ENCODE measurements at places on chromosomes 2 and 18. TPM values are rescaled to one million over a fixed set of nuclear protein-coding genes. Genes with fewer than 3 reads are reported as not detected.

- DNase-seq: no peak
Measured at GRCh38 chr2:15686643-15687042, 95.0 kb downstream of the DDX1 start.

GRCh38 chr18:41842886-41843285 is 112.1 kb upstream of the PIK3C3 start:
- no peak for DNase-seq

DNA sequence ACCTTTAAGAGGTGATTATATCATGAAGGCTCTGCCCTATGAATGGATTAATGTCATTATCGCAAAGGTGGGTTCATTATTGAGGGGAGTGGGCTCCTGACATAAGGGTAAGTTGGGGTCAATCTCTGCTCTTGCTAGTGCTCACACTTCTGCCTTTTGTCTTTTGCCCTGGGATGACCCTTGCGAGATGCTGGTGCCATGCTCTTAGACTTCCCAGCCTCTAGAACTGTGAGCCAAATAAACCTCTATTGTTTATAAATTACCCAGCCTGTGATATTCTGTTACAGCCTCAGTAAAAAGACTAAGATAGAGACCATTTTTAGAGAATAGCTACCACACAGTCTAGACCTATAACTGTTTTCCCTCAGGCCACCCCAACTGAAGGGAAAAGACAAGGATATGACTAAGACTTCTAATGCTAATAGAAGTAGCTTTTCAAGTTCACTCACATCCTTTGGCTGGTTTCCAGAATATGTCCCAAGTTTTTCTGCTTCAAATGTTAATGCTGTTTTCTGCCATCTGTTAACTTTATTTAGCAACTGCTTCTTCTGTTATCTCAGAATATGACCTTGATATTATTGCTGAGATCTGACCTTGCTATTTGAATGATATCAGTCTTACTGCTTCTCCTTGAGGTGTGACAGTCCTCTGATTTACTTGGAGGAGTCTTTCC is 65.1 kb upstream of the STAM2 start:
- DNase-seq: no peak

DNA sequence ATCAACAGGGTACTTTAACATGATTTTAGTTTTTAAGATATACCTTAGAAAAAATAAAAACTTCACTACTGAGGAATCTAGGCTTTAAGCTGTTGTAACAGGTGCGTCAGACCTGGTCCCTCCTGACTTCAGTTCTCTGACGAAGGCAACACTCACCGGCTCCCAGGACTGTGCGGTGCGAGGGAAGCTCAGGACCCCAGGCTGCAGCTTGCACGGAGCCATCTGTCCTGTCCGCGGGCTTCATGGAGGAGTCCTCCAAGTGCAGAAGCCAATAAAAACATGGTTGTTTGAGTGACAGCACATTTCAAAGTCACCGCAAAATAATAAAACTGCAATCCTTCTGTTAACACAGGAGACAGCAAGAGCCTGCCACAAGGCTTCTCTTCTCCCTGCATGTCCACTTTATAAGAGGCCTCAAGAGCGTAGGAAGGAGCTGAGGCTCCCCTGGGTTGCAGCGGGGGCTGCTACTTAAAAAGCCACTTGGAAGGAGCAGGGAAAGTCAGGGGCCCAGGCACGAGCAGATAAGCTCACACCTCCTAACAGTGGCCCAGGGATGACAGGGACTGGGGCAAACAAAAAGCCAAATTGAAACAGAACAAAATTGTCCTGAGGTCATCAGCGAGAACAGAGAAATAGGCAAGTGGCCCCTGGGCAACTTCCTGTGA is 4.6 kb downstream of the HJURP start:
- DNase-seq: no peak

GRCh38 chr2:235864302-235864701 is 303.9 kb downstream of the GBX2 start:
- no peak for DNase-seq

GRCh38 chr18:41457765-41458326 is 497.2 kb upstream of the PIK3C3 start:
- no peak for DNase-seq

DNA sequence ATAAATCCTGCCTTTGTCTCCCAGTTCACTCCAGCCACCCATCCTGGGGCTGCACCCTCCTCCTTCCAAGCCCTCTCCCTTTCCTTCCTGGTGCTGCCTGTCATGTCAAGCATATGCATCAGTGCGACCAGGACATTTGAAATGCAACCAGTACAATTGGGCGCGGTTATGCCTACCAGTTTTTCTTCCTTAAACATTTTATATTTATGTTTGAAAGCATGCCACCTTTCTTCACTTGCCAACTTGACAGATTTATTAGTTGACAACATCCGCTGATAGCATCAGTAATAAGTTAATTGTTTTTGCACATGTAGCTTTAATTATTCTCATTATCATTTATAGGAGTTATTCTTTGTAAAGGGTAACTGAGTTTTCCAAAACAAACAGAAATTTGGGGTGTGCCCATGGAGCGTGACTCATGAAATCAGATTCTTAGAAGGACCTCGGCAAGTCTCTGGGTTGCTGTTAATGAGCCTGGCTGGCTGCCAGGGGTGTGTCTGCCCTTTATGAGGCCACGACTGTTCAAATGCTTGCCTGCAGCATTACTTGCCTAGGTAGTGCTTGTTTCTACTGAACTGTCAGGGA is 32.8 kb upstream of the IL1B start:
- DNase-seq: no peak

DNA sequence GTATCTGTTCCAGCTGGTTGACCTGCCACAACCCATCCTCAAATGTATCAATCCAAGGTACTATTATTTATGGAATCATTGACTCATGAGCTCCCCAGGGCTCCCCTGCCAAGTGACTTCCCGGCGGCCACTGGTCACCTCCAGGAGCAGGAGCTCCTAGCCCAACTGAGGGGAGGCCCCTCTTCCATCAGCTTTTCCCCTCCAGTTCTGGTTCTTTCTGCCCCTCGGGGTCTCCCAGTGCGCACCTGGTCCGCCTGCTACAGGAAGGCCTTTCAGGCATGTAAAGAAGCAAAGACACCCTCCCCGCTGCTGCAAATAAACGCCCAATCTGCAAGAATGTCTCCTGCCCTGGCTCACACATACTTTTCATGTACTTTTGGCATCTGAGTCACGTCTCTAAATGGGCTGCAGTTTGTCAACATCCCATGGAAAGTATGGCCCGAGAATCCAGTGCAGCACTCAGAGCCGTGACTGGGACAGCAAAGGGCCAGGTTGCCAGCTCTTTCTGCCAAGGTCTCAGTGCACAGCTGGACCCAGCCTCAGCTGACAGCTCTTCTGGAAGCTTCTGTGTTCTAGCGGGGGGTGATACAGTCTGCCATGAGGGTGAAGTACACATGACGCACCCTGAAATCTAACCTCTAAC is 41.4 kb downstream of the KLHL29 start:
- DNase-seq: no peak

GRCh38 chr2:32949260-32949659 is 2.5 kb downstream of the LTBP1 start:
- no peak for DNase-seq

- DNase-seq: no peak
Measured at GRCh38 chr2:145169285-145169684, 649.4 kb upstream of the ZEB2 start.

DNA sequence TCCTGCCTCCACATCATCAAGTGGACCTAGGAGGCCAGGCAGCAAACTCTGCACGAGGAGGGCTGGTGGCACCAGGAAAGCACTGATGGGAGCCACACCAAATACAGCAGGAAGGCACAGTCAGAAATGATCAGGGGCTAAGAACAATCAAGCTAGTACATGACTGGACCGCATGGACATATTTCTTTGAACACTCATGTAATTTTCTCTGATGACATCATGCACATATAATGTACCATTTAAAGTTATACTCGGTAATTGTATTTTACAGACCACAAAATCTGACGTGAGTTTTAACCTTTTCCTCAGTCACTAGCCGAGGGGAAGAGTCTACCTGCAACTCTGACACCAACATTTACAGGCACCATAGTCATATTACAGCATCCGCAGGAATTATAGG is 76.7 kb downstream of the XDH start:
- DNase-seq: no peak

- no peak for DNase-seq
Measured at GRCh38 chr2:196823750-196824522, 14.8 kb upstream of the C2orf66 start.

DNA sequence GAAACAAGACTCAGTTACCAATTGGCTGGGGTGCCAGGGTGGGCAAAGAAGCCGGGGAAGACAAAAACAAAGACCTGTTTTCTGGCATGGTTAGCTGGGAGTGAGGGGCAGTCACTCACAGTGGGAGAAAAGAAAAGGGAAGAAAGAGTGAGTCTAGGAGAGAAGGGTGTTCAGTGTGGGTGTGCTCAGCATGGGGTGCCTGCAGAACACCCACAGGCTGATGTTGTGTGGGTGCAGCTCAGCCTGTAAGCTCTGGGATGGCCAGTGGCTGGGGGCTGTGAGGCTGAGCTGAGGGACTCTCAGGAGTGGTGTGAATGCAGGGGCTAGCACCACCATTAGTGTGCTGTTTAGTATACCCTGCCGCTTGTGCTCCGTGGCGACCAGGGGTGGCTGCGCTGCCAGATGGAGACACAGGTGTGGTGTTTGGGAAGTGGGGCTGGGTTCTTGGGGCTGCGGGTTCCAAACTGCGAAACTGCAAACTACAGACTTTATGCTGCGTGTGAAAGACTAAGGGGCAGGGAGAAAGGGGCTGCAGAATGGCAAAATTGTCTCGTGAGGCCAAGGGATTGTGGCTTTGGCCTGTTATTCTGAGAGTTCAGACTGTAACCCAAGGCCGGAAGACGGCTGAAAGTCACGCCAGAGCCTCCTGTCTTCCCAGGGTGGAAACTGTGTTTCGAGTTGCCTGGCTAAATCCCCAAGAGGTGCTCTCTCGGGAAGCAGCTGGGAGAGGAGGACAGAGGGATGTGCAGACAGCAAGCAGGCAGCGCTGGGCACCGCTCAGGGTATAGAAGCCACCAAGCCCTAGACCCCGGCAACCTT is 156.3 kb downstream of the TTC32 start:
- DNase-seq: no peak

GRCh38 chr18:58263055-58263957 is 219.3 kb downstream of the NEDD4L start:
- no peak for DNase-seq

DNA sequence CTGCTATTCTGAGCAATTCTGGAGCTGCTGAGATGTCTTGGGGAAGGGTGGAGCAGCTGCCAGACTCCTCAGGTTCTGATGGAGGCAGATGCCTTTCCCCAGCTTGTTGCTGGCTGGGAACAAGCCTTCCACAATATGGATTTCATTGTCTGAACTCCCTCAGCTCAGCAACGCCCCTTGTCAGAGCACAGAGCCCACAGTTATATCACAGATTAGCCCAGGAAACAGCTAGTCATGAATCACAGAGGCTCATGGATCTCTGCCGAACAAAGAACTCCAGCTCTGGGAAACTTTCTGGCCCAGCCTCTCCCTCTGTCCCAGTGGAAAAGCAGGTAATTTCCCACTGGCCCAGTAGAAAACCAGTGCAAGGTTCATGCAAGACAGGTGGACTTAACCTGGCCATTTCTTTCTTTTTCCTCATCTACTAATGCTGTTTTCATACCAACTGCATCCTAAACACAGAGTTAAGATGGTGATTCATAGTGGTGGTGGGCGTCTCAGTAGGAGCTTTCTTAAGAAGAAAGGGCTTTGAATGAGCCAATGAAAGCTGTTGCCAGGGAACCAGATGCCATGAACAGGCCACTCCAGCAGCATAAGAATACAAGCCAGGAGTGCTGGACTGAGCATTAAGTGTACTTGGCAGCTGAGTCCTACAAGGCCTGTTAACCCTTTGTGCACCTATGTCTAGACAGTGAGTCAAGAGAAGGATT is 8.7 kb upstream of the KIAA2012 start:
- peak; percentile 31 for DNase-seq

- no peak for DNase-seq
Measured at GRCh38 chr2:71721362-71721665, 268.0 kb downstream of the DYSF start.

- DNase-seq: no peak
Measured at GRCh38 chr18:22847867-22848451, 85.2 kb upstream of the RBBP8 start.

- no peak for DNase-seq
Measured at GRCh38 chr2:209666296-209666695, 105.3 kb upstream of the UNC80 start.

DNA sequence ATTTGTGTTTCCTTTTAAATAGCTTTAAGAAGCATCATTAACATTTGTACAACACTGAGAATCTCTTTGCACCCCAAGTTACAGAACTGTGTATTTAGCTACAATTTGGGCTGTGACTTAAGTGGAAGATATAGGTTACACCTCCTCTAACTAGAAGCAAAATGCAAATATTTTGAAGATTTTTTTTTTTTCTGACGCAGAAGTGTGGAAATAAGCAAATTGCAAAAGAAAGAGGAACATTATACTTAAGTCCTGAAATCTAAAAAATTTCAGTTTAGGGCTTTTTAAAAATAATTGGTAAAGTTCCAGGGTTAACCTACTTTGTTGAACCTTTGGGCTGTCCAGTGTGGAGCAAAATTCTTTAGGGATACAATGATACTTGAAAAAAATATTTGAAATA is 41.4 kb upstream of the RBMS1 start:
- DNase-seq: no peak

DNA sequence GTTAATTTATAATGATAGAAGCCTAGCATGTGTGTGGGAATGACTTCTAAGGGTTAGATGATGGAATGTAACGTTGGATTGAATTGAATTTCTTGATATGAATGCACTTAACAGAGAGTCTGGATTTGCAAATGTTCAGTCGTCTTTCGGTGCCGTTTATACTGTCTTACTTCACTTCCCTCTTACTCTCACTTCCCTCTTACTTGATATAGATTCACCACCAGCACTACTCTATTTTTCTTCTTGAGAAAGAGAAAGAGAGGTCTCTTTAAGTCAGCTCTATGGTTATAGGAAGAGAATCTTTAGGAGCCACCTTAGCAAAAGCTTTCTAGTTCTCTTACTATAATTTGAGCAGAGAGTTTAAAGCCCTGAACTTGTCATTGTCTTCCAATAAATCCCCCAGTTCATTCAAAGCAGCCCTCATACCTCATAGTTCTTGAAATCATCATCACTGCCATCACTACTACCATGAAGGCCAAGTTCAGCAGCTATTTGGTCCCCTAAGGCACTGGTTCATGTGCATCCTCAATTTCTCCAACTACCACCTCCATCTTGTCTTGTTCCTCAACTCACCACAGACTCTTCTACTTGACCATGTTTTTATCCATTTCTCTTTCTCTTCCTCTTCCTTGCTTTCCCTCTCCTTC is 501.7 kb upstream of the TCF4 start:
- DNase-seq: no peak

The DPP4 gene
- 4.3 TPM for total RNA-seq

The ELAC1 gene
- total RNA-seq: 1.9 TPM

The WNT6 gene
- not detected for total RNA-seq

The HOXD13 gene
- 0.07 TPM for total RNA-seq

The EPB41L3 gene
- 44.2 TPM for total RNA-seq

The SCTR gene
- not detected for total RNA-seq

The TMBIM1 gene
- total RNA-seq: 34.1 TPM

The GPAT2 gene
- total RNA-seq: 0.44 TPM

The GALNT5 gene
- 0.18 TPM for total RNA-seq

The ALLC gene
- not detected for total RNA-seq

The SLC9A4 gene
- not detected for total RNA-seq

All from H7 (cell line).